ENCODE measurements at places on chromosomes 3 and 15.

DNA sequence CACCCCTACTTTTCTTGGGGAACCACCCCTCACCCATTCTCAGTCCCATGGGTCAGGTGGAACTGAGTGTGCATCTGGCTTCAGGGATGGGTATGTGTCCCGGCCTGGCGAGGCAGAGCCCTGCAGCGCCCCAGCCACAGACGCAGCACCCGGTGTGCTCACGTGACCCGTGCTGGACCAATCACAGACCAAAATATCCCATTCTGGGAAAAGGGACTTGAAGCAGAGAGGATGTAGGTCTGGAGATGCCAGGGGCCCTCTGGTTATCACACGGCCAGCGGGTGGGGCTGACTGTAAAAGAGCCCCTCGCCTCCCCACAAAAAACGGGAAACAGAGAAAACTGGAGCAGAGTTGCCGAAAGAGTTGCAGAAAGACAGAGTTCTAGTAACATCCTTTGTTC is 138.0 kb upstream of the RAD18 start:
- no peak for ATAC-seq

GRCh38 chr3:107740992-107741896 is 218.5 kb downstream of the BBX start:
- ATAC-seq: no peak

DNA sequence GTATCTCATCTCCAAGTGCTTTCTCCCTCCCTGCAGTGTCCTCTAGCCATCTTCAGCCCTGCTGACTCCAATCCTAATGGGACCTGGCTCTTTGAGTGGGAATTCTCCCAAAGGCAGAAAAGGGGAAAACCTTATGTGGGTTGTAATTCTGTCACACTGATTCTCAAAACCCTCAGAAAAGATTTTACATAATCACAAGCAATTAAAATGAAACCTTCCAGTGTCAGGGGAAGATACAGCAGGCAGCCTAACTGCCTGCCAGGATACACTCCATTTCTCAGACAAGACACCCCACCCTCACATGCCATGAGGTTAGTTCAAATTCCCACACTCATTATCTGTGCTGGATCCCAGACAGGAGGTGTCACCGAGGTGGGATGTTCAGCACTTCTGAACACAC is 121.4 kb downstream of the RFTN1 start:
- no peak for ATAC-seq

- no peak for ATAC-seq
These were observed 8.0 kb upstream of the LTF start for GRCh38 chr3:46472736-46473135.

DNA sequence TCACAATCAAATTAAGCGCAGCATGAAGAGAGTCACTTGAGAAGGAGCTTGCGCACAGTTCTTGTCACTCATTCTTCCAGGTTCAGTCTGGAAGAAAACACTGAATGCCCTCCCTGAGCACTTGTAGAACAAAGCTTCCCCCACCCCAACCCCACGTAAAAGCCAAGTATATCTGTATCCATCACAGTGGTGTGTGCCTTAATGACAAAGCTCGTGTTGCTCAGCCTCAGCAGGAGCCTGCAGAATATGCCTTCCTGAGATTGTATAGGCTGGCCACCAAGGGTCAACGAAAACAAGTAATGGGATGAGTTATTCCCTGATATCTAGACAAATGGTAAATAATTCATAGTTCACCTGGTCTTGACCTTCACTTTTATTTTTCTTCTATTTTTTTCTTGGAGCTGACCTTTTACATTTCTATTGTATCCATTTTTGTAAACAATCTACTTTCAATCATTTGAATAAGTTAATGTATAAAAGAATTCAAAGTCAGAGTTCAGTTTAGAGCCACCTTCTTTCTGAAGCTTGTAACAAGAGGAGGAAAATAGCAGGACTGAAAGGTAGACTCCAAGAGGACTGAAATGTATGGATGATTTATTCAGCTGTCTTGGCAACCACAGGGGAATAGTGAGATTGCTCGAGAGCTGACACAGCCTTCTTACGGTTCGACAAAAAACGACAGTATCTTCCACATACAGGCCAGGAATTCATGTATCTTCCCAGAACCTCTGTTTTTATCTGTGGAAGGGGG is 405.5 kb upstream of the TPM1 start:
- no peak for ATAC-seq

- ATAC-seq: no peak
These were observed 31.2 kb downstream of the PLA1A start for GRCh38 chr3:119628816-119629445.

DNA sequence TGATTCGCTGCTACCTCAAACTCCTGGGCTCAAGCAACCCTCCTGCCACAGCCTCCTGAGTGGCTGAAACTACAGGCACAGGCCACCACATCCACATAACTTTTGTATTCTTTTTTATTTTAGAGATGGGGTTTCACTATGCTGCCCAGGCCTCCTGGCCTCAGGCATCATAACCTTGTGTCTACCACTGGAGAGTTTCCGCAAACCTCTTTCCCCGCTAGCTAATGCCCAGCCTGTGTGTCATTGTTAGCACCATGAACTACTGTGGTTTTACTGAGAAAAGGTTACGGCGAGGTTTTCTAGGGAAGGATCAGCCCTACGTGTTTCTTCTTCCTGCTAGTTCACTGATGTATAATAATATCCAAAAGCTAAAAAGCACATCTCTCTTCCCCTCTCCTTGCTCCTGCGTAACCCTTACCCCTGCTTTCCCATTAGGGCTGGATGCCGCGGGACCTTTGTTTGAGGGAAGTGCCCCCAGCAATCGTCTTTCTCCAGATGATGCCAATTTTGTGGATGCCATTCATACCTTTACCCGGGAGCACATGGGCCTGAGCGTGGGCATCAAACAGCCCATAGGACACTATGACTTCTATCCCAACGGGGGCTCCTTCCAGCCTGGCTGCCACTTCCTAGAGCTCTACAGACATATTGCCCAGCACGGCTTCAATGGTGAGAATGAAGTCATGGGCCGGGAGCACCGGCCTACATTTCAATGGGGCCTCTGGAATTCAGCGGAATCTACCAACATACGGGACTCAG is 113.7 kb downstream of the LIPC start:
- ATAC-seq: no peak

GRCh38 chr15:100900795-100901169 is 18.4 kb upstream of the LRRK1 start:
- ATAC-seq: no peak

DNA sequence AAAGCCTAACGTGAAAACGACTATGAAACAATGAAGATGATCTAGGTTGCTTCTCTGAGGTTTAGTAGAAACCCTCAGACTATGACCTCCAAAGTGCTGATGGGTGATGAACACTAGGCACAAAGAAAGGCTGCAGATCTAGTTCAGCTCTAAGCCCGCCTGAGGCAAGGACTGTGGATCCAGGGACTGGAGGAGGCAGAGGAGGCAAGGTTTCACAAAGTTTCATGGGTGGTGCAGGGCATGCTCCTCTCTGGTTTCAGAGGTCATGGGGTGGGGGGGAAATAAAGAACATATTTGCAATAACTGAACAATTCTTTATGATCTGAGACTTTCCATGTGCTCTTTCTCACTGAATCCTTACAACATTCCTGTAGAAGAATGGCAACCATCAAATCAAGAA is 679.2 kb downstream of the NTRK3 start:
- ATAC-seq: no peak

GRCh38 chr15:44713006-44713966 is 2.0 kb downstream of the B2M start:
- ATAC-seq: no peak

DNA sequence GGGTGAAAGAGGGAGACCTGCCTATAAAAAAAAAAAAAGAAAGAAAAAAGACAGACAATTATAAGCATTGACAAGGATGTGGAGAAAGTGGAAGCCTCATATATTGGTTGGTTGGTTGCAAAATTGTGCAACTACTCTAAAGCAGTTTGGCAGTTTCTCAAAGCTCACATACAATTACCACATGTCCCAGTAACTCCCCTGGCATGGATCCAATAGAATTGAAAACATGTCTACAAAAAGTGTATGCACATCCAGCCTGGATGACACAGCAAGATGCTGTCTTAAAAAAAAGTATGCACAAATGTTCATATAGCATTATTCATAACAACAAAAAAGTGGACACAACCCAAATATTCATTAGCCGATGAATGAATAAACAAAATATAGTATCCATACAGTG is 19.5 kb downstream of the SETMAR start:
- ATAC-seq: peak; percentile 50

GRCh38 chr3:39282057-39282456 is 2.2 kb upstream of the CX3CR1 start:
- ATAC-seq: no peak

DNA sequence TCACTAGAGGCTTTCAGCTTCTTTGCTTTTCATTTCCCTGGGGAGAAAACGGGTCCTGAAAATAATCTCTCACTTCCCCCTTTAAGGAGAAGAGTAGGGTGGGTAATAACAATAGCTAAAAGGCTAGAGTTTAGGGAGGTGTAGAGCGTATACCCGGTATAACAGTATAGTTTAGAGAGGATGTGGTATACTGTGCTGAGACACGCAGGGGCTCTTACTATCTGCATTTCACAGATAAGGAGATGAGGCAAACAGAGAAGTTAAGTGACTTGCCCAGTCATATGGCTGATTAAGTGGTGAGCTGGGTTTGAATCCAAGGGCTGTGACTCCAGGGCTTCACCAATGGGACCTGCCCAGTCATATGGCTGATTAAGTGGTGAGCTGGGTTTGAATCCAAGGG is 15.0 kb upstream of the KCNMB3 start:
- no peak for ATAC-seq

- no peak for ATAC-seq
These were observed 3.7 kb upstream of the ZBTB47 start for GRCh38 chr3:42649783-42650182.

DNA sequence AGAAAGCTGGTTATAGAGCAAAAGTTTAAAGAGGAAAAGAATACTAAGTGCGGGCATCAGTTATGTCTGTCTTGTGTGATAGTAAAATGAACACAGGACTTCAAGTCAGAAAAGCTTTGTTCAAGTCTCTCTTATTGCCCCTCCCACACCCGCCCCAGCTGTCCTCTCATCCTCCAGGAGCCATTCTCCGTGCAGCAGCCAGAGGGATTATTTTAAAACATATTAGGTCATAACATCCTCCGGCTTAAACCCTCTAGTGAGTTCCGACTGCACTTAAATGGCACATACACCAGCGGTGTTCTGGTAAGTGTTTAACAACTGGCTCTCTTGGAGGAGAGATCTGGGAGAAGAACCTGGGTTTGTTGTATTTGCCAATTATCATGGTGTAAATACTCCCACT is 104.8 kb upstream of the TNFAIP8L3 start:
- ATAC-seq: no peak

- peak; percentile 57 for ATAC-seq
These were observed 555 bp downstream of the TM2D3 start for GRCh38 chr15:101651554-101652097.

GRCh38 chr3:190224863-190225692 is 97.2 kb downstream of the CLDN1 start:
- ATAC-seq: no peak

DNA sequence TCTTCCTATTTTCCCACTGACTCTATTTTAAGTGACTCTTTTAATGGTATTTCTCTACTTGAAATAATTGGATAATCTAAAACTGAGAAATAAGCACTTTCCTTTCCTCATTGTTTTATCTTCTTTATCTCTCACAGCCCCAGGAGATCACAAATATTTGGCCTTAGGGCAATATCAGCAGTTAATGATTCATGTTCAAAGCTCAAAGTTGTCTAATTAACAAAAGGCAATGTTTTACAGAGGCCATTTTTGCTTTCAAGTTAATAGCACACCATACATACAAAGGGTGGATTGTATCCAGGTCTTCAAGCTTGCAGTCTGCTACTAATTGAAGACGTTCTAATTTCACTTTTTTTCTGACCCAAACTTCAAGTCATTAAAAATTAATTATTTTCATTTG is 120.1 kb downstream of the LRRN1 start:
- ATAC-seq: no peak

DNA sequence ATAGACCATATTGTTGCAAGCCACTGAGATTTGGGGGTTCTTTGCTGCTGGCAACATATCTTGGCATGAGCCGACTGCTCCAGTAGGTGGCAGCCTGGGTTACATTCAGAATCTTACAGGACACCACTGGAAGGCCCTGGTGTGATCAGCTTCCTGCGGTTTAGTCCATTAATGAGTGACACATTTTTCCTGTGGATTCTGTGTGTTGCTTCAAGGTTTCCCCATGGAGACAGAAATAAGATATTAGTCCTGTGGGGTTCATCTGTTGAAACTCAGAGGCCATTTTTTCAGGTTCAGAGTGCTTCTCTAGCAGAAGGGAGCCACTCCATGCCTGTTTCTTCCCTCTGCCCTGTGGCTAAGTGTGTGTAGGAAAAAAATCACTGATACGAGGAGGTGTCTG is 116.2 kb downstream of the MFSD1 start:
- peak; percentile 66 for ATAC-seq

- no peak for ATAC-seq
These were observed 236.8 kb upstream of the TBC1D5 start for GRCh38 chr3:17979252-17979651.

DNA sequence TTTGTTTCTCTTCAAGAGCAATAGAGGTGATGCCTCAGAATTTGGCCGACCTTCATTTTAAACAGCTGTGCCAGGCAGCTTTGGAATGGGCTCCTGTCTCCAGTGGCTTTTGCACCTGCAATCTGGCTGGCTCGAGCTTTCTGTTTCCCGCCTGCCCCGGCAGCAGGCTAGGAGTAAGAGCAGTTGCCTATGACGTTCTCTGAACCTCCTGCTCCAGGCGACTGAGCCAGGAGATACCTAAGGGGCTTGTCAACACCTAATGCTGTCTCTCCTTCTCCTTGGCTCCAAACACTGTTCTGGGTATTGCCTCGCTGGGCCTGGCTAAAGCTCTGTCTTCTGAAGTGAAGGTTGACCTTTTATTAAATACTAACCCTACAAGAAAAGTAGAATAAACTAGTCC is 229.9 kb downstream of the LRRN1 start:
- no peak for ATAC-seq

- ATAC-seq: peak; percentile 99
These were observed 129.5 kb downstream of the THRB start for GRCh38 chr3:24365168-24365567.

DNA sequence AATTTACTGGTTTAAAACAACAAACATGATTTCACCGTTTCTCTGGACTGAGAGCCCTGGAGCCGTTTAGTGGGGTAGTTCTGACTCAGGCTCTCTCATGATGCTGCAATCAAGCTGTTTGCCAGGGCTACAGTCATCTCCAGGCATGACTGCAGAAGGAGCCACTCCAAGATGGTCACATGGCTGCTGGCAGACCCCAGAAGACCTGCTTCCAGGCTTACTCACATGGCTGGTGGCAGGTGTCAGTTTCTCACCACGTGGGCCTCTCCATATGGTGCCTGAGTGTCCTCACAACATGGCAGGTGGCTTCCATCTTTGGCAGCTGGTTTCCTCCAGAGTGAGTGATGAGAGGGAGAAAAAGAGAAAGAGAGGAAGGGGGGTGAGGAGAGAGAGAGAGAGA is 378.3 kb upstream of the RGMA start:
- peak; percentile 80 for ATAC-seq

GRCh38 chr3:21894459-21895340 is 143.7 kb upstream of the ZNF385D start:
- ATAC-seq: no peak

Measured in esophagus mucosa (tissue), 1 donor.